Activated CD4-positive, alpha-beta T cell treated with anti-CD3 and anti-CD28 coated beads for 36 hours (primary cell): ENCODE measurements at places on chromosomes 11 and 22. TPM values are rescaled to one million over a fixed set of nuclear protein-coding genes. Genes with fewer than 3 reads are reported as not detected.

- no peak for DNase-seq
- H3K27me3 ChIP-seq = no peaks in the 10 kb centered on the region
- H3K27ac ChIP-seq = no peak overlapping the region
- H3K4me1 ChIP-seq = peaks cover 10% of the 10 kb centered on the region
- H3K4me3 ChIP-seq = no peak overlapping the region
These were observed 49.7 kb downstream of the ARRB1 start for GRCh38 chr11:75301601-75302345.

GRCh38 chr22:25070956-25071355 lies 118.4 kb downstream of the KIAA1671 start:
- H3K4me1 ChIP-seq = peaks cover 94% of the 10 kb centered on the region
- peak overlapping the region; percentile 78 for H3K4me3 ChIP-seq
- H3K27me3 ChIP-seq = no peaks in the 10 kb centered on the region
- peak overlapping the region; percentile 93 for H3K27ac ChIP-seq
- DNase-seq = peak; percentile 41
- H3K36me3 ChIP-seq = peaks cover 4% of the 10 kb centered on the region

- DNase-seq = no peak
- no peak overlapping the region for H3K4me3 ChIP-seq
- H3K27me3 ChIP-seq = no peaks in the 10 kb centered on the region
- H3K27ac ChIP-seq = peak overlapping the region; percentile 32
These were observed 9.8 kb downstream of the TRAF6 start for GRCh38 chr11:36500315-36500721.

DNA sequence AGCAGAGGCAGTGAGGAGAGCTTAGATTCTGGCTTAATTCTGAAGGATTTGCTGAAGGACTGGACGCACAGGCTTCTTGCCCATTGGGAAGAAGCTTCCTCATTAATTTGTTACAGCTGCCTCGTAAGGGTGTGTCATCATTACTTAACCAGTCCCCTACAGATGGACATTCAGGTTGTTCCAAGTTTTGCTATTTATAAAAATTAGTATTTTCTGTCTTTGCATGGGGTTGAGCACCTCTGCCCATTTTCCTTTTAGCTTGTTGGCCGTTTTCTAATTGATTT lies 38.1 kb downstream of the CAPN1 start:
- H3K4me3 ChIP-seq = no peak overlapping the region
- peaks cover 7% of the 10 kb centered on the region for H3K27me3 ChIP-seq
- H3K36me3 ChIP-seq = peaks cover 3% of the 10 kb centered on the region
- H3K4me1 ChIP-seq = peaks cover 13% of the 10 kb centered on the region
- no peak for DNase-seq

ADAMTS8 gene
- total RNA-seq = not detected

DNA sequence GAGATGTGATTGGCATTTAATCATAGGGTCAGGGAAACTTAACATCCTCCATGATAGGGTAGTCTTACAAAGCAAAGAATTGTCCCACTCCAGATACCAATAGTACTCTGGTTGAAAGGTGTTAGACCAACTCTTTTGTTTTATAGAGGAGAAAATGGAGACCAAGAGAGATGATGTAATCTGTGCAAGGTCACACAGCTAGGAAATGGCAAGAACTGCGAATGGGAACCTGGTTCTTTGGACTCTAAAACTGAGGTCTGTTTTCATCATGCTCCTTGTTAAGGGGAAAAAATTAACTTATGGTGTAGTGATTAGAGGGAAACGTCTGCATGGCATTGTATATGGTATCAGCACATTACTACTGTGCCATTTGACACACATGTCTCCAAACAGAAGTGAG lies 171.1 kb downstream of the COMMD9 start:
- no peak overlapping the region for H3K27ac ChIP-seq
- no peak for DNase-seq
- no peaks in the 10 kb centered on the region for H3K4me1 ChIP-seq
- no peak overlapping the region for H3K4me3 ChIP-seq
- no peaks in the 10 kb centered on the region for H3K36me3 ChIP-seq
- peaks cover 7% of the 10 kb centered on the region for H3K27me3 ChIP-seq

- no peaks in the 10 kb centered on the region for H3K27me3 ChIP-seq
- DNase-seq = peak; percentile 66
- H3K27ac ChIP-seq = no peak overlapping the region
- no peaks in the 10 kb centered on the region for H3K4me1 ChIP-seq
These were observed 58.2 kb downstream of the RRAS2 start for GRCh38 chr11:14300661-14301304.

GRCh38 chr11:122304306-122304705 lies 188.3 kb upstream of the BLID start:
- H3K27me3 ChIP-seq = peaks cover 7% of the 10 kb centered on the region
- H3K4me3 ChIP-seq = no peak overlapping the region
- no peaks in the 10 kb centered on the region for H3K36me3 ChIP-seq
- no peak overlapping the region for H3K27ac ChIP-seq
- no peak for DNase-seq

GRCh38 chr11:78180751-78181150 lies 7.7 kb downstream of the KCTD21 start:
- no peaks in the 10 kb centered on the region for H3K27me3 ChIP-seq
- H3K36me3 ChIP-seq = peaks cover 30% of the 10 kb centered on the region
- H3K4me3 ChIP-seq = no peak overlapping the region
- peaks cover 19% of the 10 kb centered on the region for H3K4me1 ChIP-seq
- no peak overlapping the region for H3K27ac ChIP-seq
- no peak for DNase-seq

- peaks cover 10% of the 10 kb centered on the region for H3K4me1 ChIP-seq
- no peak for DNase-seq
- no peaks in the 10 kb centered on the region for H3K27me3 ChIP-seq
- no peak overlapping the region for H3K27ac ChIP-seq
These were observed 70.2 kb downstream of the PHF21A start for GRCh38 chr11:46051102-46051501.

- DNase-seq = no peak
- no peaks in the 10 kb centered on the region for H3K36me3 ChIP-seq
- no peak overlapping the region for H3K4me3 ChIP-seq
- H3K27ac ChIP-seq = no peak overlapping the region
These were observed 46.3 kb upstream of the ANO1 start for GRCh38 chr11:70031631-70032469.

OR52I2 gene
- not detected for total RNA-seq

DNA sequence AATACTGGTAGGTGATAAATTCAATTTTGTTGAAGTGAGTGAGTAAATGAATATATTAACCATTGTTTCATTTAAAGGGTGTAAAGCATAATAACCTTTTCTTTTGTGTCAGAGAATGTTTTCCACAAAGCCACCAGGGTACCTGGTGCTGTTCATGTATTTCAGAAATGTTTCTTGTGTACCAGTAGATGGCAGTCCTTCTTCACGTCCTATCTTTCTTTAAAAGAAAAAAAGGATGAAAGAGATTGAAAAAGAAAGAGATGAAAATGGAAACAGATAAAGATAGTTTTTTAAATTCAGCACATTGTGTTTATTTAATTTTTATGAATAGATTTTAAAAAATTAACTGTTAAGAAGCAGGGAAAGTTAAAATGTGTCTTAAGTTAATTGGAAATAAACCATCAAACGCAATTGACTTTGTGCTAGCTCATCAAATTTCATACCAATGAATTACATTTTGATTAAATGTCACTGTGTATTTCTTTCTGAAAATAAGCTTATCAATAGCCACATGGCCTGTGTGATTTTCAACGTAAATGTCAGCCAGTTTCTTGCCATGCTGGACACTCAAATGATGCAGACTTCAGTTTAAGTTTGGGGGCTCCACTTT lies 65.5 kb upstream of the CHORDC1 start:
- DNase-seq = no peak
- H3K4me1 ChIP-seq = no peaks in the 10 kb centered on the region
- no peak overlapping the region for H3K27ac ChIP-seq
- no peaks in the 10 kb centered on the region for H3K36me3 ChIP-seq
- H3K4me3 ChIP-seq = no peak overlapping the region

- no peak overlapping the region for H3K4me3 ChIP-seq
- H3K27me3 ChIP-seq = peaks cover 2% of the 10 kb centered on the region
- no peak for DNase-seq
These were observed 105.5 kb downstream of the NXPE2 start for GRCh38 chr11:114783805-114784204.

DNA sequence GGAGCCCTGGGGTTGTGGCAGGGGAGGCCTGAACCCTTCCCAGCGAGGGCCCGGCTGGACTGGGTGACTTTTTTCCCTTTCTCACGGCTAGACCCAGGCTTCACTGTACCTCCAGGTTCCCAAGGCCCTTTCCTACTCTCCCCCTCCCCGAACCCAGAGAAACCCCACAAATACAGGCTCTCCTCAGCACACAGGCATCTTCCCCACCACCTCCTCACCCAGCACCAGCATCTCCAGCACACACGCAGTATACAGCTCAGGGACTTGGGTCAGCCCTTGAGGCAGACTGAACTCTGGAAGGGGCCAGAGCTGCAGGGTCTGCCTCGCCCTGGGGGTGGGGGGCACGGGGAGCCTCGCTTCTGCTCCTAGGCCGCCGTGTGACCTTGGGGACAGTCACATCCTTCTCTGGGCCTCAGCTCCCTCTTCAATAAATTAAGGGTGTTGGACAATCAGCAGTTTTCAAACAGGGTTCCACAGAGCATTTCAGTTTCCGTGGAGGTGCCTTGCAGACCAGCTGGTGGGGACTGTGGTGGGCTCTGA lies 4.5 kb downstream of the TMPRSS13 start:
- H3K27me3 ChIP-seq = no peaks in the 10 kb centered on the region
- no peaks in the 10 kb centered on the region for H3K36me3 ChIP-seq
- no peak for DNase-seq
- peaks cover 23% of the 10 kb centered on the region for H3K4me1 ChIP-seq

MUC6 gene
- not detected for total RNA-seq

SLC22A25 gene
- total RNA-seq = not detected

DNA sequence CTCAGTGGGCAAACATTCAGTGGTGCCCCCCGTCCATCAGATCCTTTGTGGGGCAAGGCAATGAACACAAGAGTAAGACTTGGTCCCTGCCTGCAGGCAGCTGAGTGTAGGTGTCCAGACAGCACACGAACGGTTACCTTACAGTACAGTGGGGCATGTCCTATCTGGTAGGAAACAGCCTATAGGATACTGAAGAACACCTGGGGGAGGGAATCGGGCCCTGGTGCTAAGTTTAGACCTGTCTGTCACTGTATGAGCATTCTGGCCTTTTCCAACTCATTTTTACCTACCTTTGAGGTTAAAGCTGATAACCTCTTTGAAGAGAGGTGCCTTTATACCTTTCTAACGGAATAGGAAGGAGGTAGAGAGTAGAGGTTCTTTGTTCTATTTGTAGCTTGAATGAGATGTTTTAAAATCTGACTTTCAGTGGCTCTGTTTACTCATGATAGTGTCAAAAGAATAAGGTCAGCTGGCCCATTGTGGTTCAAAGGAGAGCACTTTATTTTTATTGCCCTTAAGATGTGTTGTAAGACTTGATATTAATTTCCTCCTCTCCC lies 8.9 kb downstream of the ZNRF3 start:
- H3K36me3 ChIP-seq = no peaks in the 10 kb centered on the region
- H3K4me3 ChIP-seq = no peak overlapping the region
- H3K27me3 ChIP-seq = peaks cover 10% of the 10 kb centered on the region
- H3K4me1 ChIP-seq = peaks cover 4% of the 10 kb centered on the region

DNA sequence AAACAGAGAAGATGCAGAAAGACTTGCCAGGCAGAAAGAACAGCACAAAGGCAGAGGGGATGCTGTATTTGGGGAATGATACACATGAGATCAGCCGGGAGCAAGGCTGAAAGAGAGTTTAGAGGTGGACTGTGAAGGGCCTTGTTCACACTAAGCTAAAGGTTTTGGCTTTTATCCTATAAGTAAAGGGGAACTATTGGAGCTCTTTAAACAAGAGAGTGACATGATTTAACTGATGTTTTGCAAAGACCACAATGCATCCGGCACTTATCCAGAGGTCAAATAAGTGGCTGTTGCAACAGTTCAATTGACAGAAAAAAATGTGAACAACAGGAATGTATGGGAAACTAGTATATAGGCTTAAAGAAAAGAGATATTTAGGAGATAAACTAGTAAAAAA lies 64.7 kb upstream of the RRAS2 start:
- no peak overlapping the region for H3K4me3 ChIP-seq
- no peak overlapping the region for H3K27ac ChIP-seq
- no peaks in the 10 kb centered on the region for H3K27me3 ChIP-seq
- H3K36me3 ChIP-seq = no peaks in the 10 kb centered on the region
- no peak for DNase-seq

FAM180B gene
- total RNA-seq = not detected

CD248 gene
- 0.23 TPM for total RNA-seq

RTN4R gene
- 2.2 TPM for total RNA-seq

XKR3 gene
- total RNA-seq = not detected

RAB3IL1 gene
- not detected for total RNA-seq

DNA sequence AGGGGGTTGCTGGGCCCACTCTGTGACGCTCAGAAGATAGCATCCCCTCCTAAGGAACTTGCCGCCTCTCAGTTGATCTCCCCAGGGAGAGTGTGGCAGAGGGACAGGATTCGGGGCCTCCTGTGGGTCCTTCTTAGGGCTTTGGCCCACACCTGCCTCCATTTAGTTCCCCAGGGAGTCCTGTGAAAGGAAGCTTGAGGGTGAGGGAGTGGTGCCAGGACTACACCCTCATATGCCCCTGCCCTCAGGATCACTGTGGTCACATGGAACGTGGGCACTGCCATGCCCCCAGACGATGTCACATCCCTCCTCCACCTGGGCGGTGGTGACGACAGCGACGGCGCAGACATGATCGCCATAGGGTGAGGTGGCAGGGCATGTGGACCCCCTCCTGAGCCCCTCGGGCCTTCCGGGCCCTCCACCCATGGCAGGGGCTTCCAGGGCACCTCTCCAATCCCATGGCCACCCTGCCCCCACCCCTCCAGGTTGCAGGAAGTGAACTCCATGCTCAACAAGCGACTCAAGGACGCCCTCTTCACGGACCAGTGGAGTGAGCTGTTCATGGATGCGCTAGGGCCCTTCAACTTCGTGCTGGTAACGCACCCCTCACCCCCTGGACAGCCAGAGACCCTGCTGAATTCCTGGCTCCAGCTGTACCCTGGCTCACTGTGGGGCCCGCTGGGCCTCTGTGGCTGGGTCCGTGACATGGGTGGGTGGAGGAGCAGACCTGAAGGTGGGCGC lies 3.5 kb downstream of the INPP5J start:
- no peaks in the 10 kb centered on the region for H3K36me3 ChIP-seq
- H3K4me3 ChIP-seq = no peak overlapping the region
- H3K27me3 ChIP-seq = no peaks in the 10 kb centered on the region
- H3K27ac ChIP-seq = no peak overlapping the region
- no peaks in the 10 kb centered on the region for H3K4me1 ChIP-seq

GRCh38 chr11:11252403-11252802 lies 100.6 kb downstream of the CSNK2A3 start:
- no peak for DNase-seq
- H3K36me3 ChIP-seq = no peaks in the 10 kb centered on the region
- peaks cover 5% of the 10 kb centered on the region for H3K27me3 ChIP-seq
- H3K4me3 ChIP-seq = no peak overlapping the region

- no peaks in the 10 kb centered on the region for H3K36me3 ChIP-seq
- DNase-seq = no peak
- no peak overlapping the region for H3K27ac ChIP-seq
- no peak overlapping the region for H3K4me3 ChIP-seq
- no peaks in the 10 kb centered on the region for H3K4me1 ChIP-seq
These were observed 328.2 kb downstream of the TTC28 start for GRCh38 chr22:28351476-28351875.

UPK3A gene
- not detected for total RNA-seq
